ENCODE measurements at places on chromosomes 1 and 21.

DNA sequence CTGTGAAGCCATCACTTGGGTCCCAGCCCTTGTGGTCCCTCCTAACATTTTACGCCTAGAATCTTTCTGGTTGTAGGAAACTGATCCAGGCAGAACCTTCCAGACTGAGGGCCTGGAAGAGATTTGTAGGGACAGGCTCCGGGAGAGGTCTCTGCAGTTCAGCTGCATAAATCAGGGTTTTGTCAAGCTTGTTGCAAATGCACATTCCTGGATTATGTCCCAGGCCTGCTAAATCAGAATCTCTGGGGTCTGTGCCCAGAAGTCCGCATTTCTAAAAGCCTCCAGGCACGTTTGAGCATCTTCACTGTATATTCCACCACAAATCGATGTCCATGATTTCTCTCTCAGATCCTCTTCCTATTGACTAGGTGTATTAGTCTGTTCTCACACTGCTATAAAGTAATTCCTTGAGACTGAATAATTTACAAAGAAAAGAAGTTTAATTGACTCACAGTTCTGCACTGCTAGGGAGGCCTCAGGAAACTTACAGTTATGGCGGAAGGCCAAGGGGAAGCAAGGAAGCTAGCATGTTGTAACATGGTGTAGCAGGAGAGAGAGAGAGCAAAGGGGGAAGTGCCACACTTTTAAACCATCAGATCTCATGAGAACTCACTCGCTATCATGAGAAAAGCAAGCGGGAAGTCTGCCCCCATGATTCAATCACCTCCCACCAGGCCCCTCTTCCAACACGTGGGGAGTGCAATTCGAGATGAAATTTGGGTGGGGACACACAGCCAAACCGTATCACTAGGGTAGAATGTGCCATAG is 1.2 kb upstream of the FHAD1 start:
- DNase-seq = no peak

GRCh38 chr1:205929496-205930194 is 13.6 kb downstream of the SLC26A9 start:
- no peak for DNase-seq

- DNase-seq = no peak
Measured at GRCh38 chr1:34370748-34371147, 194.0 kb downstream of the C1orf94 start.

- DNase-seq = no peak
Measured at GRCh38 chr1:184770181-184770979, 15.7 kb upstream of the EDEM3 start.

- no peak for DNase-seq
Measured at GRCh38 chr1:115437196-115437595, 99.1 kb upstream of the NGF start.

Data from stimulated activated CD8-positive, alpha-beta memory T cell treated with anti-CD3 and anti-CD28 coated beads, Interleukin-7, amount 100 ng/mL, for 1 hour (primary cell).